Hippocampal formation (tissue), 2 donors: ENCODE measurements at places on chromosomes 6 and 20.

DNA sequence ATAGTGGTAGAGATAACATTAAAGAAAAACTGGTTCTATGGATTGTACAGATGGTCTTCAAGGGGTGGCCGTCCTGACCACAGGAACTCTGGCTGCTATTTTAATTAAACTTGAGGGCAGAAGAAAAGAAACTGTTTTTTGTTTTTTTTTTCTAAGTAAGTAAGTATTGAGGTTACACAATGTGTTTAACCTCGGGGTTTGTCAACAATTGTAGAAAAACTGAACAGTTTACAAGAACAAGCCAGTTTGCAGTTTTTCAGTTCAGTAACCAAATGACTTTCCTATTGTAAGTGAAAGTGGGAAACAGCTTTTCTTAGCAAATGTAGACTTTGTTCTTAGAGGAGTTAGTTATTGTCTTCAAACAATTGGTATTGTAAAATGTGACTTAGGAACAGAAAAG, 77.0 kb downstream of the PLCB1 start:
- no peak for DNase-seq

- DNase-seq: no peak
Observed at GRCh38 chr20:61614706-61615100, 362.6 kb downstream of the CDH4 start.

GRCh38 chr6:166957087-166957804, 896 bp upstream of the RNASET2 start:
- DNase-seq: no peak

GRCh38 chr20:2151858-2152281, 50.2 kb downstream of the STK35 start:
- DNase-seq: no peak

DNA sequence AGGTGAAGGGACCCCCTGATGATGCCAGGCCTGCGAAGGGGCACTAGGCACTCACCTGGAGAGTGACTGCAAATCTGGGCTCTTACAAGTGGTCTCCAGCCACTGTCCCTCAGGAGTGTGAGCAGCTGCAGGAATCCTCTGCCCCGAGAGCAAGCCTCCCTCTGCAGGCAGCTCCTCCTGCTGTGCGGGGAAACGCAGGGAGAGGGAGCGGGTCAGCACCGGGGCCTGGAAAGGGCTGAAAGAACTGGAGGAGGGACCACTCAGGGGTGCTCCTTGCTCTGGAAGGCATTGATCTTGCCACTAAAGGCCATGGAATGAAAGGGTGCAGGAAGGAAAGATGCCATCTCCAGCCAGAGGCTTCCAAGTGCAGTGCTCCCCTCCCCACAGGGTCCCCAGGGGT, 168.0 kb downstream of the CDH4 start:
- no peak for DNase-seq

DNA sequence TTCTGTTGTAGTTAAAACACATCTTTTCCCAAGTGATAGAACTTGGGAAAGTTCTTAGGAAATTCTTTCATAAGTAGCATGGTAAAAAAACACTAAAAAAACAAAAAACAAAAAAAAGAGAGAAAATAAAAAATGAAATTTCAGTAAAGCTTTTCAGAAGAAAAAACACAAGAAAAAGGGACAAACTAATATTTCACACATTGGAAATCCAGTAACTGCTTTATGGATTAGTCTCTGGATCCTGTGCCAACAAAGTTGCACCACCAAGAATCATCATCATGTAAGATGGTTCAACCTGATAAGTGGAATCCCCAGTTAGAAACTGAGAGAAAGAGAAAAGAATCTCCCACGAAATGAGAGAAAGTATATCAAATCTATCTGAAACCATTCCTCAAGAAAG, 144.2 kb downstream of the GMDS start:
- no peak for DNase-seq

DNA sequence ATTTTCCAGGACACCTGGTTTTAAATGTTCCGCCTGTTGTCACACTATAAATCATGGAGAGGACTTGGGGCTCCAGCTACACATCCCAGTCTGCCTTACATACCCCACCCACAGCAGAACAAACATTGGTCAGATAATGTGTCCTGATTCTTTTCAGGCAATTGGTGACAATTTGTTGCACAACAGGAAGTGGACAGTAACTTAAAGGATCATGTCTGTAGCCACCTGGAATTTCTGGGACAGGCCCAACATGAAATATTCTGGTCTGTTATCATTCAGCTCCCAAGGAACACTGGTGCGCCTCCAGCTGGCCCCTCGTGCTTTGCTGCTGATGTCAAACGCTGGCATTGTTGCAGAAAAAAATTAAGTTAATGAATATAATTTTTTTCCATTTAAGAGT, 117.2 kb downstream of the SOBP start:
- DNase-seq: no peak

GRCh38 chr6:98014442-98015201, 731.6 kb upstream of the MMS22L start:
- no peak for DNase-seq

DNA sequence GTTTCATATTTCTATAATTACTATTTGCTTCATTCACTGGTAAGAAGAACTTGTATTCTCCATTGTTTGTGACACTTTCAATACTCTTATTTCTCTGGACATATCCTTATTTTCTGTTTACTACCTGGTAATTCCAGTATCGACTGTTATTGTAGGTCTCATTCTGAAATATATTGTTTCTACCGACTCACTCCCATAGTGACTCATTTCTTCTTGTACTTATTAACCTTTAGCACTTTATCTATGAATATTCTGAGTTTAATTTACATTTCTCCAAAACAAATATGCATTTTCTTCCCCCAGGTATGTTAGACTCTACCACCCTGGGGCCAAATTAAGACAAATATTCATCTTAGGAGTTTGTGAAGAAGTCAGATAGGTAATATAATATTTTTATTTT, 164.5 kb upstream of the BTBD3 start:
- DNase-seq: no peak

DNA sequence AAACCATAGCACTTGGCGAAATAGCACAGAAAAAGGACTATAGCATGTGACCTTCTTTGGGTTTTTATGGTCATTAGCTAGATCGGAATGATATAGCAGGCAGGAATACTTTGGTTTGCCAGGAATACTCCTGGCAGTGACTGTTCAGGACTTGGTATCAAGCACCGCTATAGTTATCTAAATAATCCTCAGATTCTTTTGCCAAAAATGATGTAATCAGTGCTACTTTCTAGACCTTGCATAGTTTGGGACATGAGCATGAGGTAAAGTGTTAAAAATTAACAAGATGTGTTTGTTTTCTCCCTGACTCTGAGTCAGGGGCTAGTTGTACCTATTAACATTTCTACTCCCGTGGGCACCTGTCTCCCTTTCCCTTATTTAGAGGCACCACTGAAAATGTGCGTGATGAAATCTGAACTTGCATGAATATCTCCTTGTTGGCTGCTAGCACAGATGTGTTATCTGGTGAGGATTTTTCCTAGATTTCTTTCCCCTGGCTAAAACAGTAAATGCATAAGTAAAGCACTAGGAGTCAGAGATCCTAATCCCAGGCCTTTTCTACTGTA, 511.0 kb downstream of the CDKAL1 start:
- DNase-seq: no peak

DNA sequence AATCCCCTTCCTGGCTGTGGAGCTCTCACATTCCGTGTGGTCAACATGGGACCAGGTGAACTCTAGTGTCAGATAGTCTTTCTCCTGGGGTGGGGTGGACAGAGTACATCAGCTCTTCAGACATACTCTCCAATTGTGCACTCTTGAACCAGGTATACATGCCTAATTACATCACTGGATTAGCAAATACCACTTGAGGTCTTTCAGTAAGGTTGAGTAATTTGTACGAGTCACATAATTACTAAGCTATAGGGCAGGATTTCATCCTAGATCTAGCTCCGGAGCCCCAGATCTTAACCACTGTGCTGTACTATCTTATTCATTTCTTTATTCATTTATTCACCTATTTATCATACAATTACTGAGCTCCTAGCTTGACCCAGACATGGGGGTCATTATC, 821.3 kb downstream of the TFAP2A start:
- no peak for DNase-seq

DNA sequence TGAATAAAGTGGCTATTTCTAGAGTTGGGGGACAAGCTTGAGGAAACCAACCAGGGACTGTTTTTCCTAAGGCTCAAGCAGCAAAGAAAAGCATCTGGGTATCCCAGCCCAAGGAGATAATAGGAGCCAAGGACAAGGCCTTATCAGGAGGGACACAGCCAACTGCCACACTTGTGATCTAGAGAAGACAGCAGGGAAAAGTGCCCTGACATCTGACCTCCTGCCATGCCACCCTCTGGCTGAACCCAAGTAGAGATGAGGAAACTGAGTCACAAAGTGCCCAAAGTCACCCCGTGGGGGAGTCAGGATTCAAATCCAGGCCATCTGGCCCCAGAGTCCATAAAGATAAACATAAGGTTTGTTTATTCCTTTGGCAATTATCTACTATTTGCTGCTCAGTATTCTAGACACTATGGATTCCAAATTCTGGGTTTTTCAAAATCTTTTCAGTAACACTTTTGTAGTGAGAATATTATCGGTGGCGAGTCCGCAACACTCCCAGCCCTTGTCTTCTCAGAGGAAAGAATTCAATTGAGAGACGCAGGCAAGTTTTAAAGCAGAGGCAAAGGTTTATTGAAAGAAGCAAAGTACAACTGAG, 3.5 kb upstream of the LBP start:
- DNase-seq: no peak

DNA sequence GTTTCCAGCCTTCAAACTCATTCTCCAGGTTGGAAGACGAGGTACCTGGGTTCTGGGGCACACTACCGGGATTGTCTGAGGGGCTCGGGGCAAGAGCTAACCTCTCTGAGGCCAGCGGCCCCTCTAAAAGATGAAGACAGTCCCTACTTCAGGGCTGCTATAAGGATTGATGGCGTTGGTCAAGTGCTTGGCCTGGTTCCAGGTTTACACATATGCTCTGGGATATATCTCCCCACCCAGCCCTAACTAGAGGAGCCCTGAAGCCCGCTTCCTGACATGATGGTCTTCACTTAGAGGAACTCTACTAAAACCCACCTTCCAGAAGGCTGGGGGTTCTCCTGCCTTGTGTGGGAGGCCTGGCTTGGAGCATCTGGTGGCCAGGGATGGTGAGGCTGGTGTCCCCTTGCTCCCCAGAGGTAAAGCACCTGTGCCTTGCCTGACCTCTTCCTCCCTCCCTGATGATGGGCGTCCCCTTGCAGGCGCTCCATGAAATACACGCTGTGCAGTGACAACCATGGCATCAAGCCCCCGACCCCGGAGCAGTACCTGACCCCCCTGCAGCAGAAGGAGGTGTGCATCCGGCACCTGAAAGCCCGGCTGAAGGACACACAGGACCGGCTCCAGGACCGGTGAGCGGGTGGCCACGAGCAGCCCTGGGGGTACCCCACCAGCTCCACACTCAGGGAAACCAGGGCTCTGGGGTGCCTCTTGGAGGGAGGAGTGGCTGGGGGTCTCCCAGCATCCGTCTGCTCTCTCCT, 28.7 kb downstream of the SDCBP2 start:
- DNase-seq: no peak

- no peak for DNase-seq
Observed at GRCh38 chr20:34984756-34985261, 29.1 kb downstream of the MYH7B start.

GRCh38 chr6:10886691-10887502, at the start of gene SYCP2L:
Gene SYCP2L, plus strand, starts transcription at chr6:10887052. Its CDS starts 75 bp downstream, at chr6:10887127.
- DNase-seq: no peak

DNA sequence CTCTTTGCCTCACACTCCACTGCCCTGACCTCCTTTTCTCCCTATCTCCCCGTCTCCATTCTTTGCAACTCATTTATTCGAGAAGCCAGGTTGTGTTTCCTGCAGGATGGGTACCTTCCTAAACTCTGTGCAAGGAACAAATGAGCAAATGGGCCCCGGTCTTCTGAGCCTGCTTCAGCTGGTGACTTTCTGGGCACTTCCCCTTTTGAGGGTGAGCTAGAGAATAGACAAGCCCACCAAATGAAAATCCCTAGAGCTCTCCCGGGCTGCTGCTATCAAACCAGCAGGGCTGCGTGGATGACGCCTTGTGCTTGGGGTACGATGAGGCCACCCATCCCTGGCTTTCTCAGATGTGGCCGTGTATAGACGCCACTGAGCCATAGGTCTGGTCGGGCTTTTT, 91.0 kb upstream of the FOXA2 start:
- no peak for DNase-seq

DNA sequence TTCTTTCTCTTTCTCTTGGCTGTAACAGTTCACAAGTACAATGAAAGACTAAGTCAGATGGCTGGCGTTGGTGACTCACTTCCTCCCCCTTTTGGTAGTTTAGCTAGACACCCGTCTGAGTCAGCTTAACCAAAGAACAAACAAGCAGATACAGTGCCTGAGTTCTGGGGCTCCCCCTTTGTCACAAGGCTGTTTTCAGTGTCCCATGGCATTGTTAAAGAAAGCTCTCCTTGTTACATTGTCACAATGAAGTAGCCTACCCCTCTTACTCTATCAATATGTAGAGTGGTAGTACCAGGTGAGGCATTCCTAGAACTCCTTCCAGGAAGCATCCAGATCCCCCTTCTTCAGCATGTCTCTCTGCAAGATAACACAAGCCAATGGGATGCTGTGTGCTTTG, 38.6 kb downstream of the KIAA0408 start:
- peak; percentile 48 for DNase-seq

GRCh38 chr6:75436869-75437268, 56.7 kb downstream of the FILIP1 start:
- DNase-seq: no peak

GRCh38 chr6:28541996-28542395, 16.3 kb downstream of the GPX5 start:
- no peak for DNase-seq

DNA sequence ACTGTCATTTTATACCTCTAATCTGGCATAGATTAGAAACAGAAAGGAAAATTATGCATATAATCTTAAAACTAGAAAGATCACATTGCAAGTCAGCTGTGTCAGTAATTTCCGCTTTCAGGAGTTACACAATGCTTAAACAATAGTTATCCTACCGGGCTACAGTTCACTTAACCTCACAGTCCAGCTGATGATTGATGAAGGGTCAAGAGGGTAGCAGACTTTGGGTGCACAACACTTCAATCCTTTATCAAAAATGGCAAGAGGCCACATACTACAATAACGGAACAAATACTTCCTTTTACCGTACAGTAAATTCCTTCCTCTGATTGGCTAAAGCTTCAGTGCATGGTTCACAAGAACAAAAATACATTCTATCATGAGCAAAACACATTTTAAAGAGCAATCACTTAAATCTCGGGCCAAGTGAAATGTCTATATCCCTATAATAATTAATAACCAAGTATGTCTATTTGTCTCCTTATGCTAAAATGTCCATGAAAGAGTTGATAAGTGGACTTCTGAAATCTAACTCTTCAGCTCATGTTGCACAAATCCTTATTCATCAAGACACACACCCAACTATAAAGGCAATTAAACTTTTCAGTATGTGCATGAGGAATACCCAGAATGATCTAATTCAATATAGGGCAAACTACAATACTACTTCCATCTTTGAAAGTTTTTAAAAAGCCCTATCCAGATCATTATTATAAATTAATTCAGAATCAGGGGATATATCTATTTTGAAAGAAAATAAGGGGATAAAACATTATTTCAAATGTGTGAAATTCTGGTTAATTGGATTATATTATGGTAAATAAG, 76.8 kb downstream of the HIVEP2 start:
- DNase-seq: no peak

GRCh38 chr6:8983202-8983688, 547.9 kb upstream of the SLC35B3 start:
- peak; percentile 57 for DNase-seq

GRCh38 chr6:132494954-132495353, 18.0 kb downstream of the STX7 start:
- DNase-seq: no peak

GRCh38 chr6:125717120-125717731, 32.2 kb upstream of the HEY2 start:
- DNase-seq: no peak
